C1 segment of cervical spinal cord (tissue), 14 donors: ENCODE measurements at places on chromosomes 2 and 18.
A peak's percentile ranks its signal among the peaks of the same experiment; 100 is the strongest.

DNA sequence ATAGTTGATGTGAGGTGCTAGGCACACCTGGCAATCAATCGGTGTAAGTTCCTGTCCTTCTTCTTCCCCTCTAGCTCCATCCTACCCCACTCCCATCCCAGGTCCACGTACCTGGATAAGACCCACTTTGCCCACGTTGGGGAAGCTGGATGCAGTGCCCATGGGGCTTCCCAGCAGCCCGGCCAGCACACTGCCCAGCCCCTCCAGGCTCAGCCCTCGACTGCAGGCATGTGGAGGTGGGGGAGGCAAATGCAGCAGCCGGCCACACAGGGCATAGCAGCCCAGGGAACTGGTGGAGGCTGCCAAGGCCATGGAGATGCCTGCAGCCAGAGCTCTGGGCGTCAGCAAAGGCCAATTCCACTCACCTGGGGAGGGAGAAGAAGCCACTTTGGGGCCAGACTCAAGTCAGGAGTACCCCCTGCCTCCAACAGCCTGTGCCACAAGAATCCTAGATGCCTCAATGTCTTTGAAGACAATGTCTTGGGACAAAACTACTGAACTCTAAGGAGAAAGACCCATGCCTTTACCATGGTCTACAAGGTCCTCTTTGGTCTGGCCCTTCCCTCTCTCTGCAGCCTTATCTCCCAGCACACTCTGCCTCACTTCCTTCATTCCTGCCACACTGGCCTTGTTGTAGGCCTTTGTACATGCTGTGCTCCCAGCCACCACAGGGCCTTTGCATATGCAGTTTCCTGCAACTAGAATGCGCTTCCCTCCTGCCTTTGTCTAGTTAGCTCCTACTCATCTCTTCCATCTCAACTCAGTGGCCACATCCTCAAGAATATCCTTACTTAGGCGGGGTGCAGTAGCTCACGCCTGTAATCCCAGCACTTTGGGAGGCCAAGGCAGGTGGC is 4.5 kb downstream of the SLC23A3 start:
- DNase-seq: no peak

DNA sequence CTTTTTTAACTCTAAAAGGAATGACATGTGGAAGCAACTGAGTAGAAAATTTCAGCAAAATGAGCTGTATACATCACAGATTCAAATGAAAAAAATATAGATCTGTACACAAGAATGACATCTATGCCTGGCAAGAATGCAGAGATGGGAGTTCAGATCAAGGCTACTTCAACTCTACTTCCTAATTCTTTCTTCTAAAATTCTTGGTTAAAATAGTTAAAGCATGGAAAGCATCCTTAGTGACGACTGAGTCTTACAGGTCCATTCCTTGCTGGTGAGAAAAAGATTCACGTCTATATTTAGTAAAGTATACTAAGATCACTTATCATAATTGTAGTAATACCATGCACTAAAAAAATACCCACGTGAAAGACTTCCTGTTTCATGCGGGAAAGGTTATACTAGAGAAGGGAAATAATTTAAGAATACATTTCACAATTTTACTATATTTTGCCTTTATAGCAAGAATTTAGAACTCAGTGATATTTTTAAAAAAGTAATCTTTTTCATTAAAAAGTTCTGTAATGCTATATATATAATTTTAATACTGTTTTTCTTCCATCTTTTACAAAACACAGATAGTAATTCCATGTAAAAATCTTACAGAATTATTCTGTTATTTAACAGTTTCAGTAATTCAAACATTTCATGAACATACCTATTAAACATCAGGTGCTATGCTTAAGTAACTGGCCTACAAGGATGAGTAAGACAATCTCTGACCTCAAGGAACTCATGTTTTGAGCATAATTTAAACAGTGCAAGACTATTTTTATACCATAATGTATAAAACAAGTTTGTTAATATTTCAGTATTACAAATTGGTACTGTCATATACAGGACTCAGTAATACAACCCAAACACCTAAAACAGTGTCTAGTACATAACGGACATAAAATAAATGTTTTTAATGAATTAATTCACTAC is 159.6 kb downstream of the BAZ2B start:
- no peak for DNase-seq

- DNase-seq: no peak
Measured at GRCh38 chr2:9697909-9698308, 67.1 kb upstream of the YWHAQ start.

DNA sequence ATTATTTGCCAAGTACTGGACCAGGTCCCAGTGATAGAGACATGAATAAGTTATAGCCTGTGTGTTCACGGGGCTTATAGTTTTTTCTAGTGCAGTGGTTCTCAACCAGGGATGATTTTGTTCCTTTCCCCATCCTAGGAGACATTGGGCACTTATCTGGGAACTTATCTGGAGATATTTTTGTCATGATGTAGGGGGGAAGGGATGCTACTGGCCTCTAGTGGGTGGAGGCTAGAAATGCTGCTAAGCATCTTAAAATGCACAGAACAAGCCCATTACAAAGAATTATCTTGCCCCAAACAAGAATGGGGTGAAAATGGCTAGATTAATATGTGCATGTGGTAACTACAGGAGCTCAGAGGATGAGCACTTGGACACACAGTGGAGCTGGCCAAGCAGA is 75.2 kb downstream of the KLHL29 start:
- DNase-seq: no peak

GRCh38 chr2:67560771-67561456 is 163.8 kb downstream of the ETAA1 start:
- DNase-seq: no peak

DNA sequence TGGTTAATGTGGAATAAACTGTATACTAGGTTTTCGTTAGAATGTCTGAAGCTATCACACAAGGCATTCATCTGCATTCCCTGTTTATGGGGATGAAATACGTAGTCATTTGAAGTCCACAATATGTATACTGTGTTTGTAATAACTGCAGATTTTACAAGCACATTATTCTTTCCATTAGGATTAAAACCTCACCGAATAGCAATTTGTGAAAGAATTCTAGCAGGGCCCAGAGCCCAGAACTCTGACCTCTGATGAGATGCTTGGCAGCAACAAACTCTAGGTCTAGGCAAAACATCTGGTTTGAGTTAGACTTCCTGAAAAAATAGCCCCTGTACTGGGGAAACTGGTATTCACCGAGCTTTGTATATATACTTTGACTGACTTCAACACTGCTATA is 158.2 kb downstream of the SRBD1 start:
- DNase-seq: no peak

- DNase-seq: no peak
Measured at GRCh38 chr18:73679941-73680712, 467.5 kb downstream of the FBXO15 start.

- no peak for DNase-seq
Measured at GRCh38 chr2:52659546-52659945, 1108.1 kb upstream of the CHAC2 start.

GRCh38 chr2:69299772-69300516 is 87.1 kb downstream of the GFPT1 start:
- DNase-seq: no peak

GRCh38 chr2:97673182-97673914 is 3.8 kb downstream of the C2orf92 start:
- no peak for DNase-seq

GRCh38 chr18:45384137-45384961 is 230.9 kb upstream of the SLC14A2 start:
- DNase-seq: peak; percentile 21

DNA sequence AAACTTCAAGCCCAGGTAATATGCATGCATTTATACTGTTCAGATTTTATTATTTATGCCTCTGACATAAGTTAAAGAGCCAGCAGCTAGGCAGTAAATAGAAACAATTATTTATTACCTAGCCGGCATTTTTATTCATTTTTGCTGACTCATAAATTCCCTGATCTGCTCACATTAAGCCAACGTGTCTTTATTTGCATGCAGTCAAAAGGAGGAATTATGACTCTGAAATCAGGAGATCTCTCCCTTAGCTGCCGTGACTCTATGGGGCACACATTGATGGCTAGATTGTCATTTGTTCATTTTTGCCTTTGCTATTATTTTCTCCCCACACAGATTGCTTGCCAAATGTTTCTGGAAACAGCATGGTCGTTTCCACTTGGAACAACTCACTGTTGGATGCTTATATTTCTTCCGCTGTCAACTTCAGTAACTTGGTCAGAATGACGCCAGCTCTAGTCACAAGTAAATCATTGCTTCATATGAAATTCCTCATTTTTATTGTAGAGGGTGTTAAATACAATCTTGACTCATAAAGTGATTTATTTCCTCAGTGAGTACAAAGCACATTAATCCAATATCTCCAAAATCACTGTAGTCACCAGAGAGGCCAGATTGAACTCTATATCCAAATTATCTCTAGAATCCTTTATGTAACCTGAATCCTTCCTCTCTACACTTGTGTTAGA is 15.9 kb upstream of the ZBTB14 start:
- no peak for DNase-seq

DNA sequence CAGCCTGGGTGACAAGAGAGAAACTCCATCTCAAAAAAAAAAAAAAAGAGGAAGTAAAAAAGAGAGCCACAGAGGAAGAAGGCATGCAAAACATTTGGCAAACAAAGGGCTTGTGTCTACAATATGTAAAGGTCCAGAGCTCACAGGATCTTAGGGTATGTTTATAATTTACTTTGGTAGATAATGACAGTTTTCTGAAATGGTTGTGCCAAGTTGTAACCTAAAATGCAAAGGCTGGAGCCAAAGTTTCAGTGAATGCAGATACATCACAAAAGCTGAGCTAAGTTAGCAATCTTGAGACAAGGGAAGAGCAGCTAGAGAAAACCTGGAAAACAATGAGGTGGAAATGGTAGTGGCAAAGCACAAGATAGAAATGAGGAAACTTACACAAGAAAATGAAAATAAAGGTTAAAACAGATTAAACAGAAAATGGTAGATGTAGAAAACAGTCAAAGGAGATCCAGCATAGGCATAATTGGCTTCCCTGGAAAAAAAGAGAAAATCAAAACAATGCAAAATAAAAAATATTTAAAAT is 77.5 kb upstream of the HK2 start:
- no peak for DNase-seq

DNA sequence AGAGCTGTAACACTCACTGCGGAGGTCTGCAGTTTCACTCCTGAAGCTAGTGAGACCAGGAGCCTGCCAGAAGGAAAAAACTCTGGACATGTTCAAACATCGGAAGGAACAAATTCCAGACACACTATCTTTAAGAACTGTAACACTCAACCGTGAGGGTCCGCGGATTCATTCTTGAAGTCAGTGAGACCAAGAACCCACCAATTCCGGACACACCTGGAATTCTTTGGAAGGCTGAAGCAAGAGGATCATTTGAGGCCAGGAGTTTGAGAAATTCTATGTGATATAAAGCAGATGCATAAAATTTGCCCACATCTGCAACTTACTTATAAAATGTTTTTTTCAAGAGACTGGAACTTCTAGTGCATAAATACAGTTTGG is 43.5 kb upstream of the ITSN2 start:
- DNase-seq: no peak

- no peak for DNase-seq
Measured at GRCh38 chr2:184646177-184646576, 47.8 kb downstream of the ZNF804A start.

DNA sequence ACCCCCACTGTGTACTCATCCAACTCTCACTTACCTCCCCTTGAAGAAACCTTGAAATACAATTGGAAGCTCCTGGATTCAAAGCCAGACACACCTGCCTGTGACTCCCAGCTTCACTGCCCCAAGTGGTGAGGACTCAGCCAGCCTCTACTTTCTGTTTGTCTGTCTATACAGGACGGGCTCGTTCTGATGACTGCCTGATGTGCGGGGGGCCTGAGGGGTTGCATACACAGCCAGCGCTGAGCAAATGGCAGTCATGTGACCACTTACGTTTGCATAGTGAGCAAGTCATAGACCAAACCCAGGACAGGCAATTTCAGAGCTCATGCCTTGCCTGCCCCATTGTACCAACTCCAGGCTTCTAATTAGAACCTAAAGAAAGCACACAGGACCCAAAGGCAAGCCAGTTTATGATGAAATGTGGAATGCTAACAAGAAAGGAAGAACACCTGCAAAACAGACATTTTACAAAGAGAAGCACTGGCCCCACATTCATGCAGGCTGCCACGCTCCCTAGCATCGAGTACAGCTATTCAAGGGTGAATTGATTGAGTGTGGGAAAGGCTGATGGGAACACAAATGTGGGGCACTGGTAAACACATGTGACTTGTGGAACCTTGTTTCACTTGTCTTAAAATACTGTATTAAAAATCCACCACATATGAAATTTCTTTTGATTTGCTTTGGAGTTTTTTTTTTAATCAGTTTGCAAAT is 137.8 kb downstream of the LNPK start:
- no peak for DNase-seq

- DNase-seq: no peak
Measured at GRCh38 chr2:241597561-241597960, 39.0 kb downstream of the BOK start.

- no peak for DNase-seq
Measured at GRCh38 chr2:235165136-235165535, 213.3 kb downstream of the SH3BP4 start.

GRCh38 chr2:216678813-216679657 is 16.3 kb downstream of the IGFBP5 start:
- no peak for DNase-seq

DNA sequence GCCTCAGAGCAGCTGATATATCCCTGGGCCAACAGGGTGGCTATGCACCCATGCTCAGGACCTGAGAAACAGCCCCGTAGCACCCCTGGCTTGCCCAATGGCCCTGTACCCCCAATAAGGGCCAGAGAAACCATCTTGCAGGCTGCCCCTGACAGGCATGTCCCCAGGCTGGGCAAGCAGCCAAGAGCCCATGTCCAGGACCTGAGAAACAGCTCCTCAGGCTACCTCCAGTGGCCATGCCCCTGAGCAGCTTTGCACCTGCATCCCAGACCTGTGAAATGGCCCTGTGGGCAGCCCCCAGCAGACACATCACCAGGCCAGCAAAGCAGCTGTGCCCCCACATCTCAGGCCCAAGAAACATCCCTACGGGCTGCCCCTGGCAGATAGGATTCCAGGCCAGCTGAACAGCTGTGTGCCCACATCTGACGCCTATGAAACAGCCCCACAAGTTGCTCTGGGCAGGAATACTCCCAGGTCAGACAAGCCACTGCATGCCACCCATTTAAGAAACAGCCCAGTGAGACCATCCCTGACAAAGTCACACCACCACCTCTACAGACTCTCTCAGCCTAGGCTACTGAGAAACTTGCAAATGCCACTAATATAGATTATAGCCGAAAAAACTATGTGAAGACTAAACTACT is 84.1 kb downstream of the TMEM237 start:
- no peak for DNase-seq

GRCh38 chr2:64249426-64249825 is 105.2 kb upstream of the PELI1 start:
- no peak for DNase-seq

- no peak for DNase-seq
Measured at GRCh38 chr2:159882130-159882745, 84.2 kb upstream of the CD302 start.
